ENCODE measurements at places on chromosomes 1 and 21.

- no peak for DNase-seq
These were observed 14.9 kb upstream of the SLC44A5 start for GRCh38 chr1:75625795-75626194.

DNA sequence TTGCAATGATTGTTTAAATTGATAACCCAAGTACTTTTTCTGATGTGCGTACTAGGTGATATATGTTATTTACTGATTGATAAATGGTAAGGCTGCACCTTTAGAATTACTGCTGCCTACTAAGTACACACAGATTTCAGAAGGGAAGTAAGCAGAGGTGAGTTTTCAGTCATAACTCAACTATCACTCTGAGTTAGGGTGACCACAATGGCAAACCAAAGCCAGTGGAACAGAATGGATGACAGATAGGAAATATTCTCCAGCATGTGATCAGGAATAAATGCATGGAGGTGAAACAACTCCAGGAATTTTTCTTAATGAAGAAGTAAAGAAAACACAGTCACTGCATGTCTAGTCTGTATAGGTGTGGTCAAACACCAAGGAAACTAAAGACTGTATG, 7.5 kb upstream of the KCNJ15 start:
- DNase-seq = no peak

DNA sequence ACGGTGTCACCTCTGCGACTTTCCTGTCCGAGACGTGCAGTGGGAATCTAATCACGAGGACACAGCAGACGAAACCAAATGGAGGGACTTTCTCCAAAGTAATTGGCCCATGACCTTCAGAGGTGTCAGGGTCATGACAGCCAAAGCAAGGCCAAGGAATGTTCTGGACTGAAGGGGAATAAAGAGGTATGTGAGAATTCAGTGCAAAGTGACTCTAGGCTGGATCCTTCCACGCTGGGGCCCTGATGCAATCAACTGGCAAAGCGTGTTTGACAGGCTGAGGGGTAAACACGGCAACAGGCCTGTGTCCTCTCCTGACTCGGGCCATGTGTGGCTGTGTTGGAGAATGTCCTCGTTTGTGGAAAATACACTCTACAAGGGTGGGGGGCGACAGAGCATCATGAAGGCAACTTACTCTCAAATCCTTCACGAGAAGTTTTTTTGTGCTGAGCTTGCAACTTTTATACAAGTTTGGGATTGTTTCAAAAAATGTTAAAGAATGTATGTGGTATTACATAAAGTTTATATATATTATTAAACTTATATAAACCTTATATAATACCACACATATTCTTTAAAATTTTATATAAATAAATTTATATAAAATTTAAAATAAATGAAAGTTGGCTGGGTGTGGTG, 1.7 kb downstream of the CFAP74 start:
- DNase-seq = no peak

DNA sequence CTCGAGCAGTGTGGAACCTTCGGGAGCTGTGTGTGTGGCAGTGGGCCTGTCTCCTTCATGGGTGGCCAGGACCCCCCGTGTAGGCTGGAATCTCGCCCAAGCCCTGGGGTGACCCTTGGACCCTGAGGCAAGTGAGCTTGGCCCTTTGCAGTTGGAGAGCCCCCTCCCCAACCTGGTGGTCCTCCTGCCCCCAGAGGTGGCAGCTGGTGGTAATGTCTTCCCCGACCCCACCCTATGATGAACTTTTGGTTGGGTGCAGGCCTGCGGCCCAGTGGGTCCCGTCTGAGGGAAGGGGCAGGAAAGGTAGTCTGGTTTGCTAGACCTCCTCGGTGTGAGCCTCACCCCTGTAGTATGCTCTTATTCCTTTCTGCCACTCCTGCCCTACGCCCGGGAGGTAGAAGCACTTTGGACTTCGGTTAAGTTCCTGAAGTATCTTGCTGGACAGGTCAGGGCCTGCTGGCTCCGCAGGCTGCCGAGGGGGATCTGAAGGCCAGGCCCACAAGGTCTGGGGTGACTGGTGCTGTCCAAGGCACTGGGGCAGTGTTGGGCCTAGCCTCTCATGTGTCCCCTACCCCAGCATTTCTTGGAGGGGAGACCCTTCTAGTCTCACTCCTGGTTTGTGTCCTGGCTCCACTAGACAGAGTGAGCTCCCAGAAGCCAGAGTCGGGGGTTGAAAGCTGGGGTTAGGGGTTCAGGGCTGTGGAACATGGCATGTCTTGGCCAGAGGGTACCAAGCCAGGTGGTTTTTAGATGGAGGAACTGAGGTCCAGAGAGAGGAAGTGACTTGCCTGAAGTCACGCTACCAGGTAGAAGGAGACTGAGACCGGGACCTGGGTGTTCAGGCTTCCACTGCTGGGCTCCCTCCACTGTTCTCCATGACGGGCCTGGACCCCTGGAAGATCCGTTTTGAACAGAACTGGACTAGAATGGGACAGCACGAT, 1.8 kb downstream of the ZNF362 start:
- DNase-seq = no peak
